ENCODE measurements at places on chromosomes 2 and 18.

GRCh38 chr2:46876741-46877384 lies 38.7 kb downstream of the MCFD2 start:
- peak; percentile 88 for DNase-seq

- no peak for DNase-seq
Measured at GRCh38 chr2:187966924-187967323, 324.8 kb upstream of the GULP1 start.

DNA sequence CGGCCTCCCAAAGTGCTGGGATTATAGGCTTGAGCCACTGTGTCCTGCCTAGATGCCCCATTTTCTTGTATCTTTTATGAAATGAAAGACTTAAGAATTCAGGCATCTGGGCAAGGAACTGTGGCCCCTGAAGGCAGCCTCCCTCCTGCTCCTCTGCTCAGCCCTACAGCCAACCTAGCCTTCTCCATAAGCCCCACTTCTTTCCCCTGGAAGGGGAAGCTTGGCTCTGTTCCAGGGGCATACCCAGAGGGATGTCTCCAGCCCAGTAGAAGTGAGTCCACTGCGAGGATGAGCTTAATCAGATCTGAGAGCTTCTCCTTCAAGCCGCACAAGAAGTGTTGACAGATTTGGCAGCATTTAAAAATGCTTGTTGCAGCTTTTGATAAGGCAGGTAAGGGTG lies 39.7 kb downstream of the RHOB start:
- no peak for DNase-seq

- no peak for DNase-seq
Measured at GRCh38 chr2:240432430-240432819, 3.0 kb upstream of the GPC1 start.

- DNase-seq = peak; percentile 91
Measured at GRCh38 chr2:201093573-201093972, 21.8 kb downstream of the NDUFB3 start.

- no peak for DNase-seq
Measured at GRCh38 chr2:75462721-75463120, 98.0 kb downstream of the EVA1A start.

DNA sequence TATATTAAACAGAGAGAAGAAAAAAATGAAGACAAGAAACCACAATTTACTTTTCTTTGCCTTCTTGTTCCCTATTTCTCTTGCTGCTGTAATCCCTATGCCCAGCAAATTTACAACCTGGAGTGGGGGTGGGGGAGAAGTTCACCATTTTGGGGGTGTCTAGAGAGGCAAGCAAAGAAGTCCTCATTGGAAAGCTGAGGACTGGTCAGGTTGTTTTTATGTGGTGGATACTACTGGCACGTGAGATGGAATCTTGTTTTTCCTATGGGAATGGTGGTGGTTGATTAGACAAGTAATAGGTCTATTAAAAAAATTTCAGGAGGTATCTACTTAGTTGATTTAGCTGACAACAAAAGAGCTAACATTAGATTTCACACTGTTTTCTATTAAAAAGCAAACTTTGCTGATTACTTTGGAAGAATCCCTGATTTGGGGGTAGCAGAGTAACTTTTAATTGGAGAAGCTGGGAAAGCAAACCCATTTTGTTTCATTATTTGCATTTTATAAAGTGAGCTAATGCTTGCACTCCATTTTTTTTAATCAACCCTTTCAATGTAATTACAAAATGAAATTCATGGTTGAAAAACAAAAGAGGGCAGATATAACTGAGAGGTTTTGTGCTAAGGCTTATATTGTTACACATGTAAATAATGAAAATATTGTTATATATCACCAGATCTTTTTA lies 6.0 kb downstream of the POU3F3 start:
- no peak for DNase-seq

- DNase-seq = no peak
Measured at GRCh38 chr2:163621445-163622004, 114.3 kb downstream of the FIGN start.

DNA sequence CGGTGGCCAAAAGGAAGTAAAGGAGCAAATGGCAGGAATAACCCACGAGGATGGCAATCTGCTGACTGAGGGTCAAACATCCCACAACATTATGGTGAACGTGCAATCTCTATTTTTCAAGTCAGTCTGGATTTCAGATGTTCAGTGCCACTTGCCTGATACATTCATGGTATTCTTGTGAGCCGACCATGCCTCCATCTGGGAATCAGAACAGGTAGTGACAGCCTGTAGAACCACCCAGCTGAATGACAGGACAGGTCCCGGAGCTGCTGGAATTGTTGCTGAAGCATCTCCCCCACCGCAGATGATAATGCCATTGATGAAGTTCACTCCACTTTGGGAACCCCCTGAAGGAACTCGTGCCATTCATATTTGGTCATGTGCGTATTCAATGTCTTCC lies 123.2 kb downstream of the CAPN13 start:
- DNase-seq = no peak

- DNase-seq = no peak
Measured at GRCh38 chr18:75076286-75076685, 132.7 kb downstream of the PTGR3 start.

GRCh38 chr2:46873604-46874068 lies 42.0 kb downstream of the MCFD2 start:
- peak; percentile 96 for DNase-seq

DNA sequence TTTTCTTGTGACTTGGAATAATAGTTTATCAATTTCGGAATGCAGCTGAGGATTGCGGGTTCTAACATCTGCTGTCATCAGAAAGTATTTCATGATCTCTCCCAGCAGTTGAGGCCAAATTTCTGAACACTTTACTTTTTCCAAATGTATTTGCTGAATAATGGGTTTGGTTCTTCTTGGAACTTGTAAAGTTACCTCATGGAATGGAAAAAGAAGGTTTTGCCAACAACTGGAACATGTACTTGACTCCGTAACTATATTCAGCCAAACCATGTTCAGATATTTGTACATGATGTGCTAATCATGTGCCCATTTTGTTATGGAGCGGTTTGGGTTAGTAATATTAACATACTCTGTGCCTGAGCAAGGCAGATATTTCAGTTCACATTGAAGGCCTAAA lies 119.6 kb downstream of the LCLAT1 start:
- no peak for DNase-seq

GRCh38 chr2:205483095-205483494 lies 199.2 kb upstream of the NRP2 start:
- DNase-seq = no peak

DNA sequence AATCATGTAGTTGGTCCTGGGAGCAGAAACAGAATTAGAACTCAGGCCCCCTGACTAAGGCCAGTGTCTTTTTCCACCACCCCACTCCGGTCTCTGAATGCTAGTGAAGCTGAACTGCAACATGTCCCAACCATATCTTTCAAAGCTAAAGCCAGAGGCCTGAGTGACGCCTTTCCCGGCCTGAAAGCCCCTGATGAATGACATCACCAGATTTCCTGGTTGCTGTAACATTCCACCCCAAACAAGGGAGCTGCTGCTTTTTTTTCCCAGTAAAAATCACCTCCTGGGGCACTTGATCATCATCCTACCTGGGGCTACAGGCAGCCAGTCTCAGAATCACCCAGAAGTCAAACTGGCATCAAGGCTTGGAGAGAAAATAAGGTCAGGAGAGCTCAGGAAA lies 162.7 kb downstream of the ARL4C start:
- DNase-seq = no peak

GRCh38 chr2:196927376-196928225 lies 1.1 kb upstream of the PGAP1 start:
- DNase-seq = peak; percentile 62

DNA sequence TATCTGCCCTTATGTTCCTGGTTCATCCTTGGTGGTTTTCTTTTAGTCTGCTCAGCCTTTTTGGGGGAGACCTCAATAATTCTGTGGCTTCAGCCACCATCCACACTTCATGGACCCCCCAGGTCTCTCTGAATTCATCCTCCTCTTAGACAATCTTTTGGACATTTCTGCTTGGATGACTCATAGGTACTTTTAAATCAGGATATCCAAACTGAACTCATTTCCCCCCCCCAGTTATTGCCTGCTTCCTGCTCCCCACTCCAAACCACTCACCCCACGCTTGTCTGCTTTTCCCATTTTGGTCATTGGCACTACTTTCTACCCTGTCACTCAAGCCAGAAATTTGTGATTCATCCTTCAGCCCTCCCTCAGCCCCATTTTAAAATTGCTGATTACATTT lies 78.5 kb downstream of the TANC1 start:
- peak; percentile 42 for DNase-seq

- peak; percentile 67 for DNase-seq
Measured at GRCh38 chr2:9655441-9656269, 24.9 kb upstream of the YWHAQ start.

- no peak for DNase-seq
Measured at GRCh38 chr18:34115409-34116081, 109.2 kb downstream of the NOL4 start.

DNA sequence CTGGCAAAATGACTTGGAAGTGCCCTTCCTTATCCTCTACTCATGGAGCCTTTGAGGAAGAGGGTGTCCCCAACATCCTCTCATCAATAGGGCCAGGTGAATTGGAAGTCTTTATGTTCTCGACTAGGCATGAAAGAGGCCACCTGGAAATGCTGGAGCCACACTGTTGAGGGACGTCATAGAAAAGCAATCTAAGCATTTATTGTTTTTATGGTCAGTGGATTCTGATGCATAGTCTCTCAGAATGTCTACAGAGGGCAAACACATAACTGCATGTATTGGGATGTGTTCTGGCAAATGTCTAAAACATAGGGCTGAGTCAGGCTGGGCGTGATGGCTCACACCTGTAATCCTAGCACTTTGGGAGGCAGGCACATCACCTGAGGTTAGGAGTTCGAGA lies 246.6 kb upstream of the SP5 start:
- no peak for DNase-seq

- no peak for DNase-seq
Measured at GRCh38 chr2:239751679-239752355, 273.3 kb downstream of the NDUFA10 start.

DNA sequence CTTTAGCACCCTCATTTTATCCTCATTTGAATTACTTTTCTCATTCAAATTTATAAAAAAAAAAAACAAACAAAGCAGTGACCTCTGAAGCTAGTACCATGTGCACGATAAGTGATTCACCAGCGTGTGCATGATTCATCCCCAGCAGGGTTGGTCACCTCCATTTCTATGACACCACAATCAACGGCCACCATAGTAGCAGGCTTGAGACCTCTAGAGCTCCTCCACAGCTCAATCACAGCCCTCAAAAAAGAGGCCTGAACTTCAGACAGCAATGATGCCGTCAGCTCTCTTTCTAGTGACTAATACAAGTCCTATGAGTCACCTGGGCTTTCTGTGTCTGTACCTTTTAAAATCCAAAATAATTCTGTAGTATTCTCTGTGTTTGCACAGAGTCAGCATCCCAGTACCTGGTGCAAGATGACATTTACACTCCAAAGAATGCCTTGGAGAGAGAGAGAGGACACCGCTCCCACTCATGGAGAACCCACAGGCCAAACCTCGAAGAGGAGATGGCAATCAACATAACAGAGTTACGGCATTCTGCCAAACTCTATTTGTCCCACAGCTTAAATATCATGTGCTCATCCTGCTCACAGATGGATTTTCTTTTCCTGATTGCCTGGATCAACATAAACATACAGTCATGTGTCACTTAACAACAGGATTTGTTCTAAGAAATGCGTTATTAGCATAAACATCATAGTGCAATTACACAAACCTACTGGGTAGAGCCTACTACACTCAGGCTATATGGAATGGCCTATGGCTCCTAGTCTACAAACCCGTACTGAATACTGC lies 58.7 kb downstream of the L3MBTL4 start:
- no peak for DNase-seq

GRCh38 chr18:62122330-62122729 lies 64.5 kb downstream of the PIGN start:
- DNase-seq = no peak

DNA sequence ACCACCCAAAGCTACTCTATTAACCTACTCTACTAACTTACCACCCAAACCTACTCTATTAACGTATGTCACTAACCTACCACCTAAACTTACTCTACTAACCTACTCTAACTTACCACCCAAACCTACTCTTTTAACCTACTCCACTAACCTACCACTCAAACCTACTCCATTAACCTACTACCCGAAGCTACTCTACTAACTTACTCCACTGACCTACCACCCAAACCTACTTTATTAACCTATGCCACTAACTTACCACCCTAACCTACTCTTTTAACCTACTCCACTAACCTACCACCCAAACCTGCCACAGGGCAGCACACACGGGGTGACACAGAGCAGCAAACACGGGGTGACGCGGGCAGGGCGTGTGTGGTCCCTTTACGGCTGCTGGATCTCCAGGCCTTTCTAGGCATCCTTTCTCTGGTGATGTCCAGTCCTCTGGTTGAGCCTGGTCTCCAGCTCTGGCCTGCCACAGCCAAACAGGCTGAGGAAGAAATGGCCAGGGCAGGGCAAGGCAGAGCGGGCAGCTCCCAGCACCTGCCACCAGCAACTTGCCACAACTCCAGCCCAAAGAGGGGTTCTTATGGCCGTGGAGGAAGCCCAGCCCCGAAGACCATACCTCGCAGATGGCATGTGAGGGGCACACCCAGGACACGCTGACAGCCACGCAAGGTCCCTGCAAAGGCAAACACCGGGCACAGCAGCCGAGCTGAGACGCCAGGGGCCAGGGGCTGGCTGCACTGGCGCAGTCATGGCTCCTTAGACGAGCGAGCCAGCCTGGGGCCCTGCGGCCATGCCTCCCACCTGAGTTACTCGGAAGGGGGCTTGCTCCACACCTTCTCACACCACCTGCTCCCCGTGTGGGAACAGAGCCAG lies 25.7 kb downstream of the PXDN start:
- no peak for DNase-seq

DNA sequence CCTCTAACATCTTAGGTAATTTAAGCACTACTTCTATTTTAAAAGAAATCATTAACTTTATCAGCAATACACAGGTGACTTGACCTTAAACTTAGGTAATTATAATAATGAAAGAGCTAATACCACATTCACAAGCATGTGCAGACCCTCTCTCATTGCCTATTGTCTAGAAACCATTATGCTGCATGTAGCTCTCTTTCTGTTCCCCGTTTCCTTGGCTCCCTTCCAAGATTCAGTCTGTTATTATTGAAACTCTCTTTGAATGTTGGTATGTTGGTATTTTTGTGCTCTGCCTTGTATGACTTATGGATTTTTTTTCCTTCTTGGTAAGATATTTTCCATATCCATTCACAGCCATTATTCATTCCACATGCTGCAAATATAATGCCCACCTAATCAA lies 201.2 kb downstream of the CDCA7 start:
- peak; percentile 61 for DNase-seq

DNA sequence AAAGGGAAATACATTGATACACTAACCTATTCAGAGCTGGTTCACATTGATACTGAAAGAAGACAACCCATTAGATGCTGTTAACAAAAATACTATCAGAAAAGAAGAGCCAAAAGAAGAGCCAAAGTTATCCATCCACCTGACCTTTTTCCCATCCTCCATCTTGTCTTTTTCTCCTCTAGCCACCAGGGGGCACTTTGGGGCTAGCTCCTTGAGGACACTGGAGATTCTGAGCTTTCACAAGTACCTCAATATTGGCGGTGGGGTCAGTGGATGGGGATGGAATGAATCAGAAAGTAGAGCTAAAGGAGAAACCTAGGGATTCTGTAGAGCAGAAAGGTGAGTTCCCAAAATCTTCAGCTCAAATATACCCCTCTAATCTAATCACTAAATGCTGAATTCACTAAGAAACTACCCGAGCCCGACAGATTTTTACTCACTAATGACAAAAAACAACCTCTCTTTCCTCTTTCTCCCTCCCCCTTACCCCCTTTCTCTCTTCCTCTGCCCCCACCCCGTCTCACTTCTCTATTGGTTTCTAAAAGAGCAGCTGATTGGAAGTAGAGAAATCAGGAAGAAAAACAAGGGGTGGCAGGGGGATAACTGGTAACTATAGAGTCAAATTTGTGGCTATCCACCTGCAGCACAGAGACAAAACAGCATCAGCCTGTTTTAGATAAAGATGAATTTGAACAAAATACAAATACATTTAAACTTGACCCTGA lies 203.3 kb downstream of the TCF4 start:
- DNase-seq = peak; percentile 59

All from adipocyte (in vitro differentiated cells).